ENCODE measurements at places on chromosomes 13 and 19. TPM values are rescaled to one million over a fixed set of nuclear protein-coding genes. Genes with fewer than 3 reads are reported as not detected.
A peak's percentile ranks its signal among the peaks of the same experiment; 100 is the strongest.

CPB2 gene
- total RNA-seq, result 997 TPM

DNA sequence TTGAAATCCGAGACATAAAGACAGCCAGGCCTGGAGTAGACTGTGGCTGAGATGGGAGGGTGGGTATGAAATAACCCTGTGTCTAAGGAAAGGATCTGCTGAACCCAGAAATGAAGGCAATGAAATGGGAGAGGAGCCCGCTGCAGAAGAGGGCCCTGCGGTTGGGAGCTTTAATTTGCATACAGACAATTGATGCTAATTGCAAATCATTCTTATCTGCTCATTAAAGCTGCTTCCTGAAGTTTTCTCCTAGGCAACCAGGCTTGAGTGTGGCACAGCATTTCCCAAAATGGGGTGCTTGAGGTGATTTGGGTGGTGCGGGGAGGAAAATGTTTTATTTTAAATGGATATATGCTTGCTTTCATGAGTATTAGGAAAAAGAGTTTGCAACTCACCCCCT lies 55.4 kb downstream of the DPF1 start:
- peaks cover 6% of the 10 kb centered on the region for H3K36me3 ChIP-seq
- H3K27me3 ChIP-seq, result no peaks in the 10 kb centered on the region
- H3K4me3 ChIP-seq, result no peak overlapping the region
- no peak for DNase-seq

SLC25A30 gene
- total RNA-seq, result 59.2 TPM

- H3K27ac ChIP-seq, result peak overlapping the region; percentile 97
- peaks cover 8% of the 10 kb centered on the region for H3K4me1 ChIP-seq
- DNase-seq, result no peak
- no peaks in the 10 kb centered on the region for H3K36me3 ChIP-seq
- H3K27me3 ChIP-seq, result no peaks in the 10 kb centered on the region
Observed at GRCh38 chr19:3186160-3186688, 494 bp downstream of the NCLN start.

DNA sequence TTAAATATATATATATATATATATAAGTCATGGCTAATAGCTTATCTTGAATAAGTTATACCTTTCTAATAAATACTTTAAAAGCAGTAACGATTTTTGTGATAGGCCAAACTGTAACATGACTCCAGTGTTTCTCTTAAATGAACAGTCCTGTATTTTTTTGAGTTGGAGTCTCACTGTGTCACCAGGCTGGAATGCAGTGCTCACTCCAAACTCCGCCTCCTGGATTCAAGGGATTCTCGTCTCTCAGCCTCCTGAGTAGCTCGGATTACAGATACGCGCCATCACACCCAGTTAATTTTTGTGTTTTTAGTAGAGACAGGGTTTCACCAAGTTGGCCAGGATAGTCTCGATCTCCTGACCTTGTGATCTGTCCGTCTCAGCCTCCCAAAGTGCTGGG lies 814.2 kb upstream of the SLITRK5 start:
- no peaks in the 10 kb centered on the region for H3K36me3 ChIP-seq
- H3K4me3 ChIP-seq, result no peak overlapping the region
- H3K4me1 ChIP-seq, result no peaks in the 10 kb centered on the region
- H3K27ac ChIP-seq, result no peak overlapping the region
- H3K27me3 ChIP-seq, result no peaks in the 10 kb centered on the region

ZNF841 gene
- total RNA-seq, result 5.9 TPM

SMAD9 gene
- total RNA-seq, result 1.3 TPM

- no peak for DNase-seq
- H3K4me3 ChIP-seq, result no peak overlapping the region
- no peaks in the 10 kb centered on the region for H3K4me1 ChIP-seq
- no peak overlapping the region for H3K27ac ChIP-seq
- no peaks in the 10 kb centered on the region for H3K36me3 ChIP-seq
- no peaks in the 10 kb centered on the region for H3K27me3 ChIP-seq
Observed at GRCh38 chr13:29105779-29106178, 285.6 kb downstream of the MTUS2 start.

- no peak for DNase-seq
- no peak overlapping the region for H3K27ac ChIP-seq
- no peaks in the 10 kb centered on the region for H3K27me3 ChIP-seq
Observed at GRCh38 chr13:78862446-78862845, 203.5 kb upstream of the OBI1 start.

DNA sequence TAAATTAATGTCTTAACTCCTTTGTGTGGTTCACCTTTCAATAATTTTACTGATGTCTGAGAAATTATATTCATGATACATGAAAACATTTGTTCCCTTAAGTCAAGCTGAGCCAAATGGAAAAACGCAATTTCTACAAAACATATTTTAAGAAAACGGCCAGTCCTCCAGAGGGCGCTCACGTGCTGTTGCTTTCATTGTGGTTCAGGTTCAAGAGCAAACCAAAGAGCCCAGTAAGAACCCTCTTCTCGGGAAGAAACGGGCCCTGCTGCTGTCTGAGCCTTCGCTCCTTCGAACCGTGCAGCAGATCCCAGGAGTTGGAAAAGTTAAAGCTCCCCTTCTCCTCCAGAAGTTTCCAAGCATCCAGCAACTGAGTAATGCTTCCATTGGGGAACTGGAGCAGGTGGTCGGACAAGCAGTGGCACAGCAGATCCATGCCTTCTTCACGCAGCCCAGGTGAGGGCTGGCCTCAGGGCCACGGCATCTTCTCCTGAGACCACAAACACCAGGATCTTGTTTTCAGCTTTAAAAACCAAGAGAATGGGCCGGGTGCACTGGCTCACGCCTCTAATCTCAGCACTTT lies 4.3 kb downstream of the FAAP24 start:
- peaks cover 6% of the 10 kb centered on the region for H3K36me3 ChIP-seq
- H3K4me1 ChIP-seq, result peaks cover 10% of the 10 kb centered on the region
- H3K27me3 ChIP-seq, result no peaks in the 10 kb centered on the region
- peak; percentile 81 for DNase-seq
- H3K27ac ChIP-seq, result no peak overlapping the region

- H3K27ac ChIP-seq, result no peak overlapping the region
- no peaks in the 10 kb centered on the region for H3K27me3 ChIP-seq
- no peak overlapping the region for H3K4me3 ChIP-seq
Observed at GRCh38 chr13:106858903-106859532, 291.1 kb upstream of the ARGLU1 start.

ZNF320 gene
- 4.6 TPM for total RNA-seq

IGFLR1 gene
- 7.0 TPM for total RNA-seq

RASIP1 gene
- total RNA-seq, result 5.4 TPM

DHDH gene
- 1.3 TPM for total RNA-seq

IRGC gene
- not detected for total RNA-seq

GRCh38 chr13:108315273-108315672 lies 45.8 kb downstream of the TNFSF13B start:
- H3K4me3 ChIP-seq, result no peak overlapping the region
- no peak overlapping the region for H3K27ac ChIP-seq
- no peaks in the 10 kb centered on the region for H3K36me3 ChIP-seq
- H3K4me1 ChIP-seq, result no peaks in the 10 kb centered on the region

ZNF439 gene
- total RNA-seq, result 2.4 TPM

DNA sequence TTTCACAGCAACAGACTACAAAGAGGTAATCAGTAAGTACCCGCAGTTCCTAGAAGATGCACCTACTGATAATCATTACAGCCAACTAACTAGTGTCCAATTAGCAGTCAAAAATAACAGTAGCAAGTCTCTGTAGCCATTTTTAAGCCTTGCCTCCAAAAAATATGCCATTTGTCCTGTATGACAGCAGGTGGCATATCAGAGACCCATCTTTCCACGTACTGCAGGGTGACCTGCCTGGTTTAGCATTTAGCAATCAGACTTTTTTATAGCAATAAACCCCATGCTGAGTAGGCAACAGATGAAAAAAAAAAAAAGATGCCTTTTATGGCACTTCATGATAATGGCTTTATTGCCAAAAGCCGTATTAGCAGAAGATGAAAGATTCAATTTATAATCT lies 155.3 kb upstream of the LSM14A start:
- no peaks in the 10 kb centered on the region for H3K27me3 ChIP-seq
- no peaks in the 10 kb centered on the region for H3K4me1 ChIP-seq
- no peaks in the 10 kb centered on the region for H3K36me3 ChIP-seq
- H3K4me3 ChIP-seq, result no peak overlapping the region

CYP2F1 gene
- not detected for total RNA-seq

TMEM221 gene
- total RNA-seq, result 0.08 TPM

- H3K4me1 ChIP-seq, result peaks cover 16% of the 10 kb centered on the region
- no peaks in the 10 kb centered on the region for H3K27me3 ChIP-seq
- DNase-seq, result no peak
- H3K4me3 ChIP-seq, result no peak overlapping the region
- no peaks in the 10 kb centered on the region for H3K36me3 ChIP-seq
Observed at GRCh38 chr19:7901337-7901736, 2.3 kb upstream of the MAP2K7 start.

IL11 gene
- total RNA-seq, result not detected

- H3K36me3 ChIP-seq, result no peaks in the 10 kb centered on the region
- no peaks in the 10 kb centered on the region for H3K4me1 ChIP-seq
- DNase-seq, result no peak
- H3K4me3 ChIP-seq, result no peak overlapping the region
Observed at GRCh38 chr13:110869805-110870706, 44.8 kb downstream of the ANKRD10 start.

GRCh38 chr13:35808846-35809245 lies 322.3 kb downstream of the DCLK1 start:
- no peaks in the 10 kb centered on the region for H3K4me1 ChIP-seq
- H3K27ac ChIP-seq, result no peak overlapping the region
- no peak overlapping the region for H3K4me3 ChIP-seq

All from liver (tissue), 10 donors.